ENCODE measurements at places on chromosomes 16 and 17.

GRCh38 chr16:60259956-60260355 is 1525.8 kb upstream of the GOT2 start:
- no peak for DNase-seq

DNA sequence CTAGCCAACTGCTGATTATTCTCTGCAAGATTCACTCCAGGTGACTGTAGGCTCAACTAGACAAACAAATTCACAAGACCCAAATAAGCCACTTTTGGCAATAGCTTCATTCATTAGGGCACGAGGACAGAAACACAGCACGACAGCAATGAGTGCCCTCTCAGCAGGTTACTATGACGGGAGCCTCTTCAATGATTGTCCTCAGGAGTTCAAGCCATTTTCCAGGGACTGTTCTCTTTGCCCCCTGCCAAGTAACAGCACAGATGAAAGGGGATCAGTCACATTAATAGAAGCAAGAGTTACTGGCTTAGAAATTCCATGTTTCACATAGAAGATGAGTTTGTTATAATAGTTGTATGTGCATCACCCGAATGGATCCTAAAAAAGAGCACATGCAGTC is 712.2 kb downstream of the CDH8 start:
- no peak for DNase-seq

- no peak for DNase-seq
These were observed 44.6 kb downstream of the UBN1 start for GRCh38 chr16:4891886-4892216.

GRCh38 chr17:28661635-28662526 is at the start of the genes SDF2 and SUPT6H:
Gene SDF2, minus strand, starts transcription at chr17:28661906. Its CDS starts 30 bp downstream, at chr17:28661876.
Gene SUPT6H, plus strand, starts transcription at chr17:28662205. Its CDS starts 11,197 bp downstream, at chr17:28673402.
- DNase-seq, result peak; percentile 91
